NCI-H187 treated with DMSO at 0.1 percent for 48 hours (cell line): ENCODE measurements at places on chromosomes 3 and 15.

- DNase-seq, result no peak
These were observed 255.5 kb downstream of the UACA start for GRCh38 chr15:70507772-70508371.

- no peak for DNase-seq
These were observed 7.9 kb downstream of the P4HTM start for GRCh38 chr3:48997714-48998637.

- no peak for DNase-seq
These were observed 104.1 kb downstream of the LSM3 start for GRCh38 chr3:14282706-14283075.

DNA sequence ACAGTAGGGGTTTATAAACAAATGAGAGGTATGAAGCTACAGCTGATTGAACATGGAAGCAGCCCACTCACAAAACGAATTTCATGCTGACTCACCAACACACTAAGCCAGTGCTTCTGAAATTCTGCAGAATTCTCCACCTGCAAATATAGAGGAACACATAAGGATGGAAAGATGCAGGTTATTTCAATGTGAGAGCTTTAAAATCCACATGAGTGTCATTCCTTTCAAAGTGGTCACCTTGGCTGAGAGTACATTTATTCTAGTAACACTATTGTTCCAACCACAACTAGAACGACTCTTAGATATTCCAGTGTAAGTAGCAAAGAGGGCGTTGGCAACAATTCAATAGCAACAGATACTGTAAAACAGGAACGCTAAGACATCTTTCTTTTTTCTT is 189.9 kb upstream of the TSC22D2 start:
- no peak for DNase-seq

DNA sequence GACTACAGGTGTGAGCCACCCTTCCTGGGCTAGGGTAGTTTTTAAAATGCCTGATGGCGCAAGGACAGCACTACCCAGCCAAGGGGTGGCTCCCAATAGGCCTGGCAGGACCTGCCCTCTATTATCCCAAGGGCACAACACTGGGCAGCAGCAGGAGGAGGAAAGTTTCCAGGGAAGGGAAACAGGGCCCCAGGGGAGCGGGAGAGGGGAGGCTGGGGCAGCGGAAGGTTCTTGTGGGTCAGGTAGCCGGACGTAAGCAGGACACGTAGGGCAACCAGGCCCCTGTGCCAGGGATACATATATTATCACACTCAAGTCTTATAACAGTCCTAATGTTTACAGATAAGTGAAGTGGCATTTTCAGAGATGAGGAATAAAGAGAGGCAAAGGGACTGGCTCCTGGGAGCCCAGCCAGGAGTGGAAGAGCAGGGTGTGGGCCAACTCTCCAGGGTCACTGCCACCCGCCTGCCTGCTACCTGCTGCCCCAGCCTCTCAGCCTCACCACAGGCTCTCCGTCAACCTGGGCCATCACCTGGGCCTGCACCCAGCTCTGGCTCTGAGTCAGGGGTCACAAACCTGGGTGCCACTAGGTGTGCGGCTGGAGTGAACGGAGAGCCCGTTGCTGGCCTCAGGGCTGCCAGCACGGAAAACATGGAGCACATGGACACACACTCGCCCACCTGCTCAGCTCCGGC is 73.2 kb upstream of the SNRPA1 start:
- DNase-seq, result no peak

DNA sequence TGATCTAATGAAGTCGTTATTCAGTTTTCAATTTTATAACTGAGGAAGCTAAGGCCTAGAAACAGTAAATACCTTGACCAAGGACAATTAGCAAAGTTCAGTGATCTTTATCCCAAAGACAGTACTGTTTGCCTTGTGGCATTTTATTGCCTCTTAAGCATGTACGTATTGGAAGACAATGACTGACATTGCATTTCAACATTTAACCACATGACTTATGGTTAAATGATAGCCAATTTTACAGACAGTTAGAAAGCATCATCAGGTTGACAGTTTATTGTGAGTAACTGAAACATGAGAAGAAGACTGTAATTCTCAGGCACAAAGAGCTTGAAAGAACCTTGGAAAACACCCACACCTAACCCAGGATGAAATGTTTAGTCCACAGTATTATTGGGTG is 390.8 kb upstream of the ZNF385D start:
- DNase-seq, result peak; percentile 25

DNA sequence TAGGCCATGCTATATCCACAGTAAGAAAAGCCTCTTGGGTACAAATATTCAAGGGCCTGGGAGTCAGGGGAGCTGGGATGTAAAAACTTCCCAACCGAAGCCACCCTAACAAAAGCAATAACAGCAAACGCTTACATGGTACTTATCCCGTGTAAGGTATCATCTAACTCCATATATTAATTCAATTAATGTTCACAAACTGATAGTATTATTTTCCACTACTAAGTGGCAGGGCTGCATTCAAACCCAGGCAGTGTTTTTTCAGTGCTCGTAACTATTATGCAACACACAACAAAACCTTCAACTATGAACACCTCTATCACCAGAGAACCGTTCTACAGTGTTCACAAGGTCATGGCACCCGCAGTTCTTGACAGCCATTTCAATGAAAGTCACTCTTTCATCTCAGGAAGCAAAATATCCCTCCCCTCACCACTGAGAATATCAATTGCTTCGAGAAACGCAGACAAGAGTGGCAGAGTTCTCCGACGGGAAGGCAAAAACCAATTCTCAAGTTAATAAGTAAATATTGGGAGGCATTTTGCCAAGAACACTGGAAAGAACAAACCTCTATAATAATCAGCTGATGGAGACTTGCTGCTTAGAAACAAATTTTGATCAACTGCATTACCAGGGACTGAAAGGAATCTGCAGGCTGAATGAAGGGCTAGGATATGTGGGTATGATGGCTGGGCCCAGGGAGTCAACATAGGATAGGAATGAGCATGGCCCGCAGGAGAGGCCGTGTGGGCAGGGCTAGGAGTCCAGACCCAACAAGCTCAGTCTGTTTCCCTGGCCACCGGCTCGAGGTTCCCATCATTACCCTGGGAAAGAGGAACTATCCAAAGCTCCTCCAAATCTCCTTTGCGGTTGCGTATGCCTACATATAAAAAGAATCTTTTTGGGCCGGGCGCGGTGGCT is 72.3 kb downstream of the XXYLT1 start:
- no peak for DNase-seq
